ENCODE measurements at places on chromosomes 12 and 14.

- DNase-seq: peak; percentile 23
These were observed 79.2 kb upstream of the BTG1 start for GRCh38 chr12:92224685-92225331.

- DNase-seq: no peak
These were observed 478.9 kb upstream of the MGAT4C start for GRCh38 chr12:86735072-86735471.

- DNase-seq: no peak
These were observed 8.7 kb upstream of the SLC4A8 start for GRCh38 chr12:51415931-51416330.

GRCh38 chr12:38386205-38386985 lies 69.8 kb downstream of the ALG10B start:
- no peak for DNase-seq

DNA sequence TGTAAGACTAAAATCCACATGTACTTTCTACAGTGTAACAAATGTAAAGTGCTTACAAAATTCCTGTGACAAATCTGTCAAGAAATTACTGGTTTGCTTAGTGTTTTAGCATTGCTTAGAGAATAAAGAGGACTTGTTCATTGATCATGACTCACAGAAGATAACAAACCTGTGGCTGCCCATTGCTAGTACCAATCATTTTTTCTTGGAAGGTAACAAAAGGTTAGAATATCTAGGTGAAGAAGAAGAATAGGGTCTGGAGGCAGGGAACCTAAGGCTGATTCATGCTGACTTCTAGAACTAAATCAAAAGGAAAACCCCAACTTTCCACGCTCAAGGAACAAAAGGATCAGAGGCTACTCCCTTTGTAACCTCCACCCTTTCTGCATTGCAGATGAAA lies 232.7 kb upstream of the ABCD2 start:
- DNase-seq: no peak

GRCh38 chr12:132095520-132096409 lies 48.4 kb downstream of the DDX51 start:
- no peak for DNase-seq

GRCh38 chr12:121038861-121039668 lies at the start of gene OASL:
Gene OASL (minus strand): TSS chr12:121039246. CDS start chr12:121038971, 275 bp downstream.
- DNase-seq: peak; percentile 54
